ENCODE measurements at places on chromosomes 3 and 15. TPM values are rescaled to one million over a fixed set of nuclear protein-coding genes. Genes with fewer than 3 reads are reported as not detected.

TMEM207 gene
- not detected for total RNA-seq

SATB1 gene
- 172 TPM for total RNA-seq

CCRL2 gene
- 3.0 TPM for total RNA-seq

GABRR3 gene
- not detected for total RNA-seq

FBXL22 gene
- total RNA-seq = 0.92 TPM

LRRC3B gene
- total RNA-seq = not detected

ROPN1B gene
- not detected for total RNA-seq

ALCAM gene
- total RNA-seq = 19.6 TPM

ZNF774 gene
- total RNA-seq = 1.1 TPM

CGNL1 gene
- total RNA-seq = not detected

A4GNT gene
- not detected for total RNA-seq

STRA6 gene
- not detected for total RNA-seq

IL17RB gene
- 0.36 TPM for total RNA-seq

ROPN1 gene
- total RNA-seq = not detected

PLSCR2 gene
- not detected for total RNA-seq

CCR2 gene
- total RNA-seq = 0.42 TPM

CCR3 gene
- total RNA-seq = not detected

ABCC5 gene
- 18.2 TPM for total RNA-seq

FBXL2 gene
- not detected for total RNA-seq

EFHB gene
- 0.55 TPM for total RNA-seq

CHMP2B gene
- 33.3 TPM for total RNA-seq

PPARG gene
- total RNA-seq = 0.80 TPM

GOLGA8J gene
- not detected for total RNA-seq

INKA1 gene
- total RNA-seq = 1.5 TPM

MKRN3 gene
- 1.1 TPM for total RNA-seq

MEX3B gene
- total RNA-seq = 0.51 TPM

P2RY14 gene
- total RNA-seq = 0.65 TPM

PTH1R gene
- not detected for total RNA-seq

NOX5 gene
- total RNA-seq = not detected

ARGFX gene
- total RNA-seq = not detected

THRB gene
- not detected for total RNA-seq

ZNF660 gene
- total RNA-seq = 0.32 TPM

WDR72 gene
- total RNA-seq = not detected

CLDN16 gene
- total RNA-seq = not detected

DAZL gene
- total RNA-seq = 0.13 TPM

ZBBX gene
- not detected for total RNA-seq

CKMT1A gene
- not detected for total RNA-seq

ZNF860 gene
- 0.13 TPM for total RNA-seq

LHFPL4 gene
- total RNA-seq = not detected

METTL6 gene
- total RNA-seq = 23.3 TPM

PARP9 gene
- total RNA-seq = 11.5 TPM

NCKIPSD gene
- 42.6 TPM for total RNA-seq

SPG11 gene
- total RNA-seq = 53.7 TPM

BLM gene
- 46.4 TPM for total RNA-seq

SLC24A5 gene
- total RNA-seq = not detected

ALDH1L1 gene
- total RNA-seq = not detected

DUOX1 gene
- 0.19 TPM for total RNA-seq

RBMS3 gene
- 0.86 TPM for total RNA-seq

GPR62 gene
- total RNA-seq = not detected

ITIH1 gene
- not detected for total RNA-seq

TM4SF18 gene
- not detected for total RNA-seq
